Panc1 (cell line): ENCODE measurements at places on chromosomes 2 and 18. TPM values are rescaled to one million over a fixed set of nuclear protein-coding genes. Genes with fewer than 3 reads are reported as not detected.

- DNase-seq = no peak
Observed at GRCh38 chr2:127968610-127969339, 59.1 kb downstream of the SAP130 start.

DNA sequence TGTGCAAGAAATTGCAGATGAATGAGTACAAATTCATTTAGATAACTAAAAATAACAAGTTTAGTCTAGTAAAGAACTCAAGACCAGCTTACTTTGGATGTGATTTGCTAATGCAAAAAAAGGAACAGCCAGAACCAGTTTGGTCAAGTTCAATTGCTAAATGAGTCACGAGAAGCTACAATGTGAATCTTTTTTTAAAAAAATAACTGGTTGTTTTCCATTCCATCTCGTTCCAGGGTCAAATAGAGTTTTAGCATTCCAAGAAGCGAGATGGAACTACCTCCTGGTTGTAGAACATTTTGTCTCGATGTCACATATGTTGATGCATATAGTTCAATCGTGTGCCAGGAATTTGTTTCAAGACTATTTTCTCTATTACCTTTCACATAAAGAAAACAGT is 65.0 kb upstream of the IKZF2 start:
- DNase-seq = no peak

PLCD4 gene
- 12.9 TPM for total RNA-seq

VIT gene
- 0.77 TPM for total RNA-seq

DNA sequence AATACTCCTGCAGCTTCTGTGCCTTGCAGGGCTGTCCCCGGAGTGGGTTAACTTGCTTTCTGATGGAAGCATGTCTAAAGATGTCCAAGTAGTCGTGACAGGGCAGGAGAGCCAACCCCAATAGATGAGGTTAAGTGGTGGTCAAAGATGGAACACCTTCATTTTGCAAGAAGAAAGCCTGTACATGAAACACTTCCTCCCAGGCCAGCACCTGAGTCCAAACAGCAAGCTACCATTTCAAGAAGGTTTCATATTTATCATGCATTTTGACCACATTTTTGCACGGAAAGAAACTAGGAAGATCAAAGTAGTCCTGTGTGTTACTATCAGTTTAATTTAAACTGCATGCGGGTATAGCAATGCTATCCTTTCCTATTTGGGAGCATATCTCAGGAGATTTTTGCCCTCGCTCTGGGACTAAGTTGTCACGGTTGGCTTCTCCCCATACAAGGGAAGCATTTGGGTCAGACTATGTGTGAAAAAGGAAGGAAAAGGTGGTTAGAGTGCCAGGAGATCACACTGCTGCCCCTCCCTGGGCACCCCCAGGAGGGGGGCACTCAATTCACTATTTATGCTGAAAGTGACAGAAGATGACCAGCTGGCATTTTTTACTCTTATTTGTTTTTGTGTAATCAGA is 187.6 kb downstream of the ZNF521 start:
- no peak for DNase-seq

GRCh38 chr2:64979744-64980143 is 9.5 kb upstream of the SLC1A4 start:
- no peak for DNase-seq

GRCh38 chr2:99481527-99481926 is 8.3 kb downstream of the REV1 start:
- DNase-seq = no peak

GRCh38 chr18:45518311-45519155 is 96.7 kb upstream of the SLC14A2 start:
- DNase-seq = no peak

- no peak for DNase-seq
Observed at GRCh38 chr18:55910296-55910695, 322.3 kb upstream of the TCF4 start.

VWA3B gene
- total RNA-seq = not detected

GRCh38 chr18:62939926-62940325 is 224.6 kb downstream of the PHLPP1 start:
- DNase-seq = no peak

DNA sequence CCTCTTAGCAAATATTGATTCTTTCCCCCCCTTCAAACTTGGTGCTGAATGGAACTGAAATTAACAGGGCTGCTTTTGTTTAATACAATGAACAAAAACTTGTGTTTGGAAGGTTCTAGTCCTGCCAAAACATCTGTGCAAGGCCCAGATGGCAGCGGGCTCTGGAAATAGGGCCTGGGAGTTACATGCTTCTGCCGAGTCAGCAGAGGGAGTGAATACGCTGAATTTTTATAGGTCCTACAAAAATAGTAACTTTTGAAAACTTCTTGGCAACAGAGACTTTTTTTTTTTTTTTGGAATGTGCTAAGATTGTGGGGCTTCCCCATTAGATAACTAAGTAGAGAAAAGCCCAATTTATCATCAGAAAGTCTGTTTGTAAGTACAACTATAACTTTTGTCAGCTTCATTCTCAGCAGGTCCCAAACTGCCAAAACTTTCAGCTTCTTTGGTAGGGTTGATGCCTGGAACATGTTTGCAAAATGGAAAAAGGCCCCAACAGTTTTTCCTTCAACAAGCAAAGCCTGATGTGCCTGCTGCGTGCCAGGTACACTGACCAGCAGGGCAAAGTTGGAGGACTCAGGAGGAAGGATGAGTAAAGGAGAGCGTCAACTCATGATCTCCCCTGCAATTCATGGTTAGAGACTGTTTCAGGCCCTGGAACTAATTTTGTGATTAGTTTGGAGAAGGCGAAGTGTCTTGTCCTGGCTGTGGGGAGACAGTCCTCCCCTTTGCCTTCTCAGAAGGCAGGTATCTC is 45.1 kb upstream of the HDAC4 start:
- DNase-seq = no peak

GRCh38 chr2:30655211-30655610 is 152.0 kb downstream of the CAPN13 start:
- DNase-seq = no peak

- DNase-seq = no peak
Observed at GRCh38 chr2:43185146-43185545, 41.3 kb downstream of the ZFP36L2 start.

UPP2 gene
- not detected for total RNA-seq

NEB gene
- total RNA-seq = 0.10 TPM

- no peak for DNase-seq
Observed at GRCh38 chr2:115083711-115084110, 641.3 kb downstream of the DPP10 start.

DNA sequence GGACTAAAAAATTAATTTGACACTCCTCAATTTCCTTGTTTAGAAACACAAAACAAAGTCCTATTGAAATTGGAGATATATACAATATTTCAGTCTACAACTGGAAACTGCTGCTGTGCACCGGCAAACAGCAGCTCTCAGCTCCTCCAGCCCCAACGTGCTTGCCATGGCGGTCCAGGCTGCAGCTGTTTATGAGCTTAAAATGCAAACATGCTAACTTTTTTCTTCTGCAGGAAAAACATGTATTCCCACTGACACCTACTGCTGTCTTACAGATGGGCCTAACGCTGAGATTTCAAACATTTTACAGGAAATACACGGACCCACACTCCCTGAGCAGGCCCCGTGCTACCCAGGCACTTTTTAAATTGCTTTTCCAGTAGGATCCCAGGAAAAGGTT is 195.5 kb downstream of the BCL11A start:
- no peak for DNase-seq

DLX1 gene
- 3.5 TPM for total RNA-seq

GRCh38 chr2:164028814-164029534 is 293.2 kb upstream of the FIGN start:
- DNase-seq = no peak

GRCh38 chr2:65866148-65866547 is 433.7 kb upstream of the SPRED2 start:
- DNase-seq = no peak

GRCh38 chr2:1154710-1155594 is 204.3 kb downstream of the SNTG2 start:
- DNase-seq = no peak

B3GNT7 gene
- total RNA-seq = 83.3 TPM

DNA sequence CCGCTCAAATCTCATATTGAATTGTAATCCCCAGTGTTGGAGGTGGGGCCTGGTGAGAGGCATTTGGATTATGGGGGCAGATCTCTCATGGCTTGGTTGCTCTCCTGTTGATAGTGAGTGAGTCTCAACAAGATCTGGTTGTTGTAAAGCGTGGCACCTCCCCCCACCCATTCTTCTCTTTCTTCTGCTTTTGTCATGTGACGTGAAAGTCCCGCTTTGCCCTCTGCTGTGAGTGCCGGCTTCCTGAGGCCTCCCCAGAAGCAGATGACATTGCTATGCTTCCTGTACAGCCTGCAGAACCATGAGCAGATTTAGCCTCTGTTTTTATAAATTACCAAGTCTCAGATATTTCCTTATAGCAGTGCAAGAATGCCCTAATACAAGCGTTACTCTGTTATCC is 673.8 kb downstream of the ADCYAP1 start:
- no peak for DNase-seq

DNA sequence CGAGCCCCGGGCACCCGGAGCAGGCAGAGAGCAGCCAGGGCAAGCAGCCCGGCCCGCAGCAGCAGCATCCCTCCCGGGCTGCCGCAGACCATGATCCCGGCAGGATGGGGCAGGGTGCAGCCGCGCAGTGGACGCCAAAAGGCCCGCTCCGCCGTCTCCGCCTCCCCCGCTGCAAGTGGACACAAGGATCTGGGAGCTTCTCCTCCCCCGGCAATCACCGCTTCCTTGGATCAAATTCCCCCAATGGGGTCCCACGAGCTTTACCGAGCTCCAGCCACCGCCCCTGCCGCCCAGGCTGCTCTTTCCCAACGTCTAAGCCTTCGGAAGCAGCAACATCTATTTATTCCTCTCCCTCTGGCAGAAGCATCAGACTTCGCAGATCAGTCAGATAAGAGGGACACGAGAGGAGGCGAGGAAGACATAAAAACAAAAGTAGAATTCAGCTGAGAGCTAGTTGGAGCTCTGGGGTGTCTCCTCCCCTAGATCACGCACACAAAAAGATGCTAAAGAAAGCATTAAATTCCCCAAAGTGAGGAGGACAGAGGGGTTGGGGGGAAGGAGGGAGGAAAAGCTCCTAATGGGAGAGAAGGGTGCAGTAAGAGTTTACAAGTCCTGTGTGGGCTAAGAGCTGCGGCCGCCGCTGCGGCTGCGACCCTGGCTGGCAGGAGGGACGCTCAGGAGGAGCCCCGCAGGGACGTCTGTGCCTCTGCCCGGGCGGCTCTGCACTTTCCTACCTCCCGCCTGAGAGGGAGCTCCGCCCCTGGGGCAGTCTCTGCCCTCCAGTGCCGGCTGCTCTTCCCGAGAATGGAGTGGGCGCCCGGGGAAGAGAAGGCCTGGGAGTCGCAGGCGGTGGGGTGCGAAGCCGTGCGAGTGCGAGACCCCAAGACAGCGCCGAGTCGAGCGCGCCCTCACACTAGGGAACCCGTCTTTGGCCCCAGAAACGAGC is at the start of gene FRZB:
Gene FRZB, minus strand, starts transcription at position 177 of the 946 bp plus-strand sequence. Its CDS starts 85 bp downstream, at position 92.
- DNase-seq = no peak

GRCh38 chr18:58449464-58449863 is 179.4 kb downstream of the ALPK2 start:
- no peak for DNase-seq

DNA sequence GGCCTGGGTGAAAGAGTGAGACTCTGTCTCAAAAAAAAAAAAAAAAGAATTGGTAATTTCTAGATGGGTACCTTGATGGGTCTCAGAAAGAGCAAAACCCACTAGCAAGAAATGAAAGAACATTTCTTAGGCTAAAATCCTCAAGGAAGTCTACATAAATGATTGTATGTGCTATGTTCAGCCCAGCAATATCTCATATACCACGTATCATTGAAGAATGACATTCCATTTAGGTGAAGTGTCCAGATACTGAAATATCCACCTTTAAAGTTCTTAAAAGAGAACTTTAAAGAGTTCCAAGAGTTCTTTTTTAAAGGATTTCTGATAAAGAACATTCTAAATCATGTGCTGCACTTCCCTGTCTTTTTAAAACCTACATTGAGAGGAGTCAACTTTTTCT is 19.2 kb downstream of the NRP2 start:
- DNase-seq = no peak

ZBTB7C gene
- 0.03 TPM for total RNA-seq

DNA sequence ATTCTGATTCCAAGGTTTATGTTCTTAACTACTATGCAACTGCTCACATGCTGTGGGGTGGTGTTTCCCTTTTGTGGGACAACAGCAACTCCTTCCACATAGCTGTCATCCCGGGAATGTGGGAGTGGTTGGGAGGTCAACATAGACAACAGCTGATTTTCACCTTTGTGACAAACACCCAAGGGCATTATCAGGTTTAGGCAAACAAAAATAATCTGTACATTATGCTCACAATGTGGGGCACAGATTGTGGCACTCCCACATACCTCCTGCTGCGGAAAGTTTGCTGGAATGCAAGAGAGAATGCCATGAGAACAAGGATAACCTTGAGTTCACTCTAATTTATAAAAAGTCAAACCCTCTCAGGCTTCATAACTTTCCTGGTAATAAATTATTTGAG is 582.6 kb downstream of the CNTNAP5 start:
- no peak for DNase-seq

DNA sequence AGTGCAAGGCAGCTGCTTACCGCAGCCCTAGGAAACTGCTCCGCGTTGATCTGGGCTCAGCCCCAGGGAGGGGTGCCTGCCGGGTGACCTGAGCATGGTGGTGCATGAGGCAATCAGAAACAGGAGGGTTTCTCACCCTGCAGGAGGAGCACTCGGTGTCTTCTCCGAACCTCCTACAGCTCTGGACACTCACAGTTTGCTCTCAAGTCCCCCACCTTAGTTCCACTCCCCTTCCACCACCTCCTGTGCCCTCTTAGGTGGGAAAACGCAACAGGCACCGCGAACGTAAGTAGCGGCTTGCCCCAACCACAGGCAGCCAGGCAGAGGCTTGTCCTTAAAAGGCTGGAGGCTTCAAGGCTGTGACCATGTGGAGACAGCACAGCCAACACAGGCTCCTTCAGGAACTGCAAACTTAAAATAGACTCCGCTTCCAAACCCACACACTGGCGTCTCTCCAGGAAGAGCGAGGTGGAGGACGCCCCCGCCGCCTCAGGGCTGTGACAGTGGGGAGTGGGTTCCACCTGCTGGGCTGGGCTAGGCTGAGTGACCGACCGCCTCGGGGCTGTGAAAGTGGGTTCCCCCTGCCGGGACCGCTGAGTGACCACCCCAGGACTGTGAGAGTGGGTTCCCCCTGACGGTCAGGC is 71.6 kb downstream of the NDUFA10 start:
- DNase-seq = no peak

TEX44 gene
- not detected for total RNA-seq

GRCh38 chr18:55768255-55768654 is 180.3 kb upstream of the TCF4 start:
- no peak for DNase-seq

DNA sequence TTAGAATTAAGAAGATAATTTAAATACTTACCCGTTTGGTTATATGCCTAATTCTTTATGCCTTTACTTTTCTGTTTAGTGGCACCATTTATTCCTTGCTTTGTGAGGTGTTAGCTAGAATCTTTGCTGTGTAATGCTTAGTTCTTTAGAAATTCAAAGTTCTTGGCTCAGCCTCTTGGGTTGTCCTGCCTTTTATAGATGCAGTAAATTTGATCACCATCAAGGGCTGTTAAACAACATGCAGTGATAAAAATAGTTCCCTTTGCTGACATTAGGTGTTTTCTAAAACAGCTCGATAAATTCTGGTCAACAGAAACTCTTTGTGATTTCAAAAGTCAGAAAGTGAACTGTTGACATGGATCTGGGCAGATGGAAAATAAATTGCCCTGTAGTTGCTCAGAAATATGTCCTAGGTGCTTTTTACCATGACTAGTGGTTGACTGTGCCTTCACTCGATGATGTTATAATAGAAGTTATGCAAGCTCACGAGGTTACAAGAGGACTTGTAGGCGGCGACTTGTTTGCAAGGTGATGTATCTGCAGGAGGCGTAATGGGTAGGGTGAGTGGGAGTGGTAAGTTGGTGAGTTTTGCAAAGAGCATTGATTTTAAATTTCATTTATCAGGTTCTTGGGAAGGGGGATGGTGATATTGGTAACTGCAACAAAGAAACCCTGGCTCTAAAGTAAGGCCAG is 52.1 kb downstream of the LRRTM1 start:
- no peak for DNase-seq
